ENCODE measurements at places on chromosomes 7 and 10.

- peak; percentile 98 for DNase-seq
These were observed 259.1 kb downstream of the KLF6 start for GRCh38 chr10:3525832-3526449.

- no peak for DNase-seq
These were observed 12.5 kb upstream of the COL13A1 start for GRCh38 chr10:69789164-69789576.

- DNase-seq, result no peak
These were observed 36.0 kb downstream of the SPAG6 start for GRCh38 chr10:22381262-22381661.

- DNase-seq, result no peak
These were observed 39.0 kb upstream of the ZMIZ1 start for GRCh38 chr10:79029478-79030390.

DNA sequence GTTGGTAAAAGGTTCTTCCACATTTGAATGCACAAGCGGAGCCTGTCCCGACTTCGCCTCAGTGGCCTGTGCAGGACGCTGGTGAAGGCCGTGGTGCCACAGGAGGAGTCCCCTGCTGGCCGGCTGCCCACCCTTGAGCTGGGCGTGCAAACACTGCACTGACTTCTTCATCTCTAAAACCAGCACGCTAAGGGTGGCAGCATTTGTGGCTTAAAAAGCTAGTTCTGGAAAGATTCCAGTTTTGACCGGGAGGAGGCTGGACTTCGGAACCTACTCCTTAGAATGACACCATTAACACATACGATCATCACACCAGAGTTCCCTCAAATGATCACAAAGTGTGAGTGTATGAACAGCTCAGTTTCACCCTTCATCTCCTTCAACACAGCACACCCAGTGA is 102.4 kb downstream of the SMURF1 start:
- DNase-seq, result no peak

DNA sequence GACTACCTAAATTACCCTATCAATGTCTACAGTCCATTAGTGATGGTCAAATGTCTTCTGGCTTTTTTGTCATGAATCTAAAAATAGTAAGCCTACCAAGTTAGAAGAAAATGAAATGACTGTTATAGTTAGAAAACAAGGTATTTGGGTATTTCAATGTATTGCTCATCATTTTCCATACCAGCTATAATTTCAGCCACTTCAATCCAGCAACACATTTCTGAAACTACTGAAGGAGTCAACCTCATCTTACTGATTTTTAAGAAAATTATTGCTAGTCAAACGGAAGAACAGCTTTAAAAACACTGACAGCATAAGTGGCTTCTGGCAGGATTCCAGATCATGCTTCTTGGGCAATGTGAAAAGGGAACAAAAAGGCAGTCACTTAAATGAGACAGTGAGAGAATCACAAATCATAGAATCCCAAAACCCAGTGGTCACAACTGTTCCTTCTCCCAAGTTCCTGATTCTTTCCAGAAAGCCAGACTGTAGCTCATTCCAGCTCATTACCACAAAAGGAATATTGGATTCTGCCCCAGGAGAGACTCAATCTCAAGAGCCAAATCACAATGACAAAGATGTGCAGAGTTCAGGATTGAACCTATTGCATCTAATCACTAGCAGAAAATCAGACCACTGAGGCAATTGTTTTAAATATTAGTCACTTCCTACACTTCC is 61.2 kb upstream of the LRRN3 start:
- peak; percentile 21 for DNase-seq

- DNase-seq, result peak; percentile 78
These were observed 19.4 kb downstream of the MAGI2 start for GRCh38 chr7:79434098-79434497.

DNA sequence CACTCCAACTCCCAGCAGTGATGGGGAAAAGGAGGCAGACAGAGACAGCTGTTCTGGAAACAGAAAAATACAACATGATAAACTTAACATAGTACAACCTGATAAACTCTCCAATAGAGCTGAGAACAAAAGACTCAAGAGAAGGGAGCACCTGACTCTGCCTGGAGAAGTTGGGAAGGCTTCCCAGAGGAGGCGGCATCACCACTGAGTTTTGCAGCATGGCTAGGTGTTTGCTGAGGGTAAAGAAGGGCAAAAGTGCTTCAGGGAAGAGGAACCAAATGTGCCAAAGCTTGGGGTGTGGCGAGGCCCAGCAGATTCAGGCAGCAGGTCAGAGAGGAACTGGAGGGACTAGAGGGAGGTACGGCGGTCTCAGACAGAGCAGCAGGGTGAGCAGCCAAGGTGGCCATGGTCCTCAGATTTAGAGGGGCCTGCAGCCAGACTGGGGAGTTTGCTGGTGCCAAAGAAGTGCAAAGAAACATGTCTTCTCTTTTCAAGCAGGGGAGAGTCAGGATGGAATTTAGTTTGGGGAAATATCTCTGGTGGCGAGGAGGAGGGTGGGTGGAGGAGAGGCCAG is 119.9 kb upstream of the BTBD16 start:
- no peak for DNase-seq

DNA sequence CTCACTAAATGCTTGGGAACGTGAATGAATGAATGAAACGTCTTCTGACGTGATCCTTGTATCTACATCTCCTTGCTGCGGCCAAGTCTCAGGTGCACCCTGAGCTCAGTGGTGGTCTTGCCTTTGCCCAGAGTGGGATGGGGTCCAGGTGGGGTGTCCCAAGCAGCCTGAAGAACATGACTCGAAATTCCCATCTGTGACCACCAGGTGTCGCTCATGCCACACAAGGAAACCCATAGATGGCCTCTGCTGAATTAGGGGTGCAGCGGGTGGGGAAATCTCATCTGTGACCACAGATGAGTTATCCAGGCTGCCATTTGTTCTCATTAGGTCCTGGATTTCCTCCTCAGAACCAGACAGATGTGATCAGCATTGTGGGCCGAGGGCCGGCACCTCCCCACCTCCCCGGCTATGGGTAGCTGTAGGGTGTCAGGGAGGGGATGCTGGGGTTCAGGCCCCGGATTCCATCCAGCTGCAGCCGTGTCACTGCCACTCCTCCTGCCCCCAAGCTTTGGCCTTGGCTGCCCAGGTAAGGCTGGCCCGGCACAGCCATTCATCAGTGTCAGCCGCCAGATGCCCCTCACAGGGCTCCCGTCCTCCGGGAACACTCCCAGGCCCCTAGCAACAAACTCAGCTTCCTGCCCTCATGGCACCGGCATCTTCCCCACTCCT is 21.0 kb upstream of the GNA12 start:
- peak; percentile 68 for DNase-seq

DNA sequence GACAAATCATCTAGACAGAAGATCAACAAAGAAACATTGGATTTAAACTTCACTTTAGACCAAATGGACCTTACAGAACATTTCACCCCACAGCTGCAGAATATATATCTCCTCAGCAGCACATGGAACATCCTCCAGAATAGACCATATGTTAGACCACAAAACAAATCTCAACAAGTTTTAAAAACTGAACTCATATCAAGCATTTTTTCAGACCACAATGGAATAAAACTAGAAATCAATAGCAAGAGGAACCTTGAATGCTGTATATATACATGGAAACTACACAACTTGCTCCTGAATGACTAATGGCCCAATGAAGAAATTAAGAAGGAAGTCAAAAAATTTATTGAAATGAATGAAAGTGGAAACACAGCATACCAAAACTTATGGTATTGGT is 157.7 kb downstream of the MTERF1 start:
- peak; percentile 13 for DNase-seq

- DNase-seq, result no peak
These were observed 31.9 kb downstream of the XRCC2 start for GRCh38 chr7:152643979-152644559.

GRCh38 chr10:112813866-112814591 is 136.0 kb upstream of the TCF7L2 start:
- DNase-seq, result no peak

All from epithelial cell of esophagus (primary cell).